Stimulated activated CD4-positive, alpha-beta T cell treated with anti-CD3 and anti-CD28 coated beads, Interleukin-2, amount 100 ng/mL, for 48 hours (primary cell): ENCODE measurements at places on chromosomes 4 and X.

DNA sequence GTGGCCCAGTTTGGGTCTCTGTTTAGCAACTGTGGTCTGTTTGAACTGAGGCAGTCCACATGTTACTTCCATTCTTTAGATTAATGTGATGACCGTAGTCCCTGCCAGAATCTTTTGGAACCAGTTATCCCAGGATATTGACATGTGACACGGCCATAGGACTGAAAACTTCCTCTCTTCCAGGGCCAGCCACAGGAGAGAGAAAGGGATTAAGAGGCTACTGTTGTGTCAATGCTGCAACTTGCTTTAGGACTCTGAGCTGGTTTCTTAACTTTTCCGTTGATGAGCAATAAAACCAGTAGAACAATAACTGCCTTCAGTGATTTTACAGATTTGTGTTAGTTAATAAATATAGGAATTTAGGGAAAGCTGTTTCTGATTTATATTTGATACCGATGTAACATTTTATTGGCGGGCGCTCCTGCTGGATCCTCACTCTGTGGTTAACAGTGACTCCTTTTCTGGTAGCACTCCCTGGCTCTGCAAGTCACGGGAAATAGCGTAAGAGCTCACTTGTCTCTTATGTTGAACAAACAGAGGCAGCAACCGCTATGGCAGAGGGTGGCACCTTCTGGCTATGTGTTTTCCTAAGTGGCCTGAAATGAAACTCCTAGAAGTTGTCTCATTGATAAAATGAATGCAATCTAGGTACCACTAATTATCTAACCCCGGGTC lies 2.5 kb downstream of the TENM3 start:
- DNase-seq = no peak

DNA sequence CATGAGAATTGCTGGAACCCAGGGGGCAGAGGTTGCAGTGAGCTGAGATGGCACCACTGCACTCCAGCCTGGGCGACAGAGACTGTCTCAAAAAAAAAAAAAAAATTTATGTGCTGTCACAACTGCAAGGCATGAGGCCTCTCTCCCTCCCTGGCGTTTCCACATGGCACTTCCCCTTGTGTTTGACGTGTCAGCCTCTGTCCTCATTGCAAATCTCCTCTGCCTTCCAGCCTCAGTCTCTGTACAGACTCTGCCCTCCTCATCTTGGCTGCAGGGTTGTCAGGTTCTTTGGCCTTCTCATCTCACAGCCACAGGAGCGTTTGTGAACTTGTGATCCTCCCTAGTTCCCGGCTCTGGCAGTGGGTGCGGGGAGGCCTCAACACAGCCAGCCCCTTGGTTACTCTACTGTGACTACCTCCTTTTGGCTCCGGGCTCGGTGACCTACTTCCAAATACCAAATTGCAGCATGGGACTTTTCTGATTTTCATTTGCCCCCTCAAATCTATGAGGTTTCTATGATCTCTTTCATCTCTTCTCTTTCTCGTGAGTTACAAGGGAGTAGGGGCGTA lies 250.0 kb downstream of the CBR4 start:
- no peak for DNase-seq

DNA sequence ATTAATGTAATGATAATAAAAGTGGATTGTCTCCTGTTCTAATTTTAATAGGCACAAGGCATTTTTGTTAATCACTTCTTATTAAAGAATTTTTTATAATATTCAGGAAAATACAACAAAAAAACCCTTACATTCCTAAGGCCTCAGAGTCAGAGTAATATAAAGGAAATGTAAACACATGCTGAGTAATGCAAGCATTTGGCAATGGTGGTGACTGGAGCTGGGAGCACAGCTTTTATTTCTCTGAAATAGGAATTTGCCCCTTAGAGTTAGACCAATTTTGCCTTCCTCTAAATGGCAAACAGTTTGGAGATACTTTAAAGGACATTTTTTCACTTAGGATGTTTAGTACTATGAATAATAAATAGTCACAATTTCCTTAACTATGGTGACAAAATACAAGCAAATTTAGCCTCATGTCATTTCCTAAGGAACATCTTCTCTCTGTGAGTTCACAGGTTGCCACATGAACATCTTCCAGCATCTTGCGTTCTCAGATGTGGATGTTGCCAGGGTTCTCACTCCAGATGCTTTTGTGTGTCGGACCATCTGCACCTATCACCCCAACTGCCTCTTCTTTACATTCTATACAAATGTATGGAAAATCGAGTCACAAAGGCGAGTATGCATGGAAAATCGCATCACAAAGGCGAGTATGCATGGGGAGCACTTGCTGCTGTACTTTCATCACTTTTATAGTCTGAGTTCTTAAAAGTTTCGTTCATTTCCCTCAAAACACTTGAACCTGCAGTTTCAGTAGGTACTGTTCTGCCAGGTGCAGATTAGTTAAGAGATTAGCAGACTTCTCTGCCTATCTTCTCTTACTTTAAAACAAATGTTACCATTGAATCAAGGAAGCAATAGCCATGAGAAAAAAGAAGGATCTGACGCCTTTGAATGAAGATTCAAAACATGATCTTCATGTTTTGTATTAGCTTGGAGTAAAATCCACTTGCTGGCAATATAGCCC lies 15.9 kb upstream of the F11 start:
- no peak for DNase-seq

DNA sequence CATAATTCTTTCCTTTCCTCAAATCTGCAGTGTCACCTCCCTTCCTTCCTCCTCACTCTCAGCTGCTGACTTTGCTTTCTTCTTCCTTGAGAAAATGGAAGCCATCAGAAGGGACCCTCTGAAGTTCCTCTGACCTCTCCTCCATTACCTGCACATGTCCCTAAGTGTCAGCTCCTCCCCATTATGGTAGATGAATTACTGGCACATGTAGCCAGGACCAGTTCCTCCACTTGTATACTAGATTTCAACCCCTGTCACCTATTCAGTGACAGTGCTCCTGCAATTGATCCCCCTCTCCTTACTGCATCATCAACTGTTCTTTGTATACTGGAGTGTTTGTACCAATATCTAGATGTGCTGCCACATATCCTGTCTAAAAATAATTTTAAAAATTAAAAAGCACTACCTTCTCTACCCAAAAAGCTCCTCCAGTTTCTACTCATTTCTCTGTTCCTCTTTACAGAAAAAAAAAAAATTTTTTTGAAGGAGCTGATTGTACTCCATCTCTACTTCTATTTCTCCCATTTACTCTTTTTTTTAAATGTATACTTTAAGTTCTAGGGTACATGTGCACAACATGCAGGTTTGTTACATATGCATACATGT lies 78.6 kb downstream of the CLCN5 start:
- DNase-seq = no peak

GRCh38 chr4:145931403-145931802 lies 7.2 kb downstream of the ZNF827 start:
- no peak for DNase-seq

- no peak for DNase-seq
Measured at GRCh38 chr4:20272411-20272872, 20.7 kb downstream of the SLIT2 start.

- peak; percentile 27 for DNase-seq
Measured at GRCh38 chr4:42655921-42656678, 805 bp downstream of the ATP8A1 start.

DNA sequence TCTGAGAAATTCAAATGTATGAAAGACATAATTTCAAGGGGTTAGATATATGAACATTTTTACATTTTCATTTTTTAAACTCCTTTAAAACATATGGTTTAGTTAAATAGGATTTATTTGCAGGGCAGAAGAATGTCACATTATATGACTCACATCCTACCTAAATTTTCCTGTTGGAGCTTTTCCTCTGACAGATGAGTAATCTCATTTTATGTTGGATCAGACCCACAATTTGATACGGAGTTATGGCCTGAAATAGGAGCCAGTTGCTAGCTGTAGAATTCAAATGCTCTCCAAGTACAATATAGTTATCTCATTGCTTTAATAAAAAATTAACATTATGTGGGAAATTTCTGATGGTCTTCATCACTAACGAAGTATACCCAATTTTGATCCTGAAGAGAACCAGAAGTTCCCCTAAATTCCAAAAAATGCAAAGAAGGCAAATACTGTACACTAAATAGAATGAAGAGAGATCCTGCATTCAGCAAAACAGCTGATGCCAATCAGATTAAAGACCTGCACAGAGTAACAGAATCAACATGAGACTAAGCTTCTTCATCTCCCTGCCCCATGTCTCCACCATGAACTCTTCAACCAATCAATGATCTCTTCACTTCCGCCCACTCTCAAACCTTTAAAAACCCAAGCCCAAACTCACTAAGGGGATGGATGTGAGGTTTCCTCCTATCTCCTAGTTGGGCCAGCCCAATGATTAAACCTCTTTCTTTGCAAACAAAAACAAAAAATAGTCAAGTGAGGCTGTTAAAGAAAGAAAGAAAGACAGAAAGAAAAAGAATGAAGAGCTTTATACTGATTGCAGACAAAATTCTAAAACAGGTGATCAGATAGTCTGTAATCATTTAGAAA lies 10.9 kb upstream of the EXOSC9 start:
- no peak for DNase-seq
